ENCODE measurements at places on chromosomes 2 and 18.

GRCh38 chr18:3016585-3017297, 3.8 kb upstream of the LPIN2 start:
- DNase-seq = no peak

GRCh38 chr2:230984393-230985220, 11.3 kb upstream of the SPATA3 start:
- no peak for DNase-seq

- DNase-seq = no peak
These were observed 819 bp upstream of the SERPINE2 start for GRCh38 chr2:224039770-224040440.

DNA sequence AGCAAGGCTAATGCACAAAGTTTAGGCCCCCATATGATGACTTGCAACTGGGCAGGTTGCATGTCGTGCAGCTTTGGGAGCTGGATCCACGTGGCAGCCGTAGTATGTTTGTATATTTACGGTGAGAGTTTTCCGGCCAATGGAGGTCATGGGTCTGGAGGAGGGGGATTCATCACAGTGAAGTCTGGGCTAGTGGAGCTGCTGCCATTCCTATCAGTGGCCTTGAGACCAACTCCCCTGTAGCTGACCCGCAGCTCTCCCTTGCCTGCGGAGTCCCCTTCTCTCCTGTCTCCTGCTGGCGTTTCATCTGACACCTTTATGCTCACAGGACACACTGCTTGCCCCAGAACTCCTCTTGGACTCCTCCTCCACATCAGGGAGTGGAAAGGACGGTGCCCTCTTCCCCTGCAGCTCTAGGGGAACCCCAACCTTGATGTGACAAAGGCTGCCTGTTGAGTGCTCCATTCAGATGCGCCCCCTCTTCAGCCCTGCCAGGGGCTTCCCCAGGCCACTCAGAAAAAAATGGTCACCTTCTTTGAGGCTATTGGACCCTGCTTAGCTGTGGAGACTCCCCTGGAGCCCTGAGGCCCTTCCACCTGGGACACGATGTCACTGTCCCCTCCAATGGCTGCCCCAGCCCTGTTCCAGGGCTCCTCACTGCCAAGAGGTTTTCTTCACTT, 121.7 kb downstream of the PXDN start:
- no peak for DNase-seq

- no peak for DNase-seq
These were observed 356.2 kb upstream of the SPRED2 start for GRCh38 chr2:65788556-65788955.

GRCh38 chr18:2540575-2540974, 30.7 kb downstream of the METTL4 start:
- DNase-seq = no peak

DNA sequence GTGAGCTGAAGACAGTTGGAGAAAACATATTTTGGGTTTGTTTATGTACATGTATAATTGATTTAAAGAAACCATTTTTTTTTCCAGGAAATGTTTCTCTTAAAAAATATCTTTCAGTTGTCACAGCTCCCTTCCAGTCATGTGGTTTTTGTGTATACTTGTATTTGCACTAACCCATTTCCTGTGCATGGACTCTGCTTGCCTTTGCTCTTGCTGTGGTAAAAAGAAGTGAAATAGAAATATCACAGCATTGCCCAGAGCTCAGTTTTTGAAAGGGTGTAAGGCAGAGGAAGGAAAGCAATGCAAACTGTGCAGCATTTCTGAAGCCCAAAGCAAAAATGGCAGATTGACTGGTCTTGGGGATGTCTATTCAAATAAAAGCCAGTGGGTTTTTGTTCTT, 10.4 kb upstream of the DOCK10 start:
- no peak for DNase-seq

DNA sequence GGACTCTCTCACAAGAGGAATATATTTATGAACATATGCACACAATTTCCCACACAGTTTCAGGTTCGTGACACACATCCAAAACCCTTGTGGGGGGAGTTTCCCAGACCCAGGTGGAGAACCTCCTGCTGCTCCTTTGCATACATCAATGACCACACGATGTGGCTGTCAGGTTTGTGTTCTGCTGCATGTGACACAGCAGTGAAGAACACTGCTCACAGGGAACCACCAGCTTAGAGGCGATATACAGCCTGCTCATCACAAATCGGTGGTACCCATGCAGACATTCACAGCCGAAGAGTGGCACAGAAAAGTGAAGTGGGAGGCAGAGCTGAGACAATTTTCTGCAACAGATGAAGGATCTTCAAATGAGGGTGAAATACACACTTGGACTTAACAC, 175.6 kb upstream of the ZFP36L2 start:
- no peak for DNase-seq

DNA sequence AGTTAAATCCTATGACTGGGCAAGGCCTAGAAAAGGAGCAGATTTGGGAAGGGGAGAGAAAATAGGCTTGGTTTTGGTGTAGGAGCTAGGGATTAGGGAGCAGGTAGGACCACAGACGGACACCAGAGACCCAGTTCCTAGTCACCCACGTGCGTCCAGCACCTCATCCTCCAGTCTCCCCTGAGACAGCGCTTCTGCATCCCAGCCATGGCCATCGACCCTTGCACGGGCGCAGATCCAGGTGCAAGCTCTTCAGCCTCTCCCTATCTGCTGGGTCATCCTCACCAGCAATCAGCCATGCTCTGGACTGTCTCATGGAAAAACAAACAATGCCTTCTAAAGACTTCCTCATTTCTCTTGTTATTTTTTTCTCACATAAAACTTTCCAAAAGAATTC, 246.8 kb upstream of the RAB6C start:
- DNase-seq = no peak

GRCh38 chr2:125254010-125254409, 1228.9 kb downstream of the CNTNAP5 start:
- DNase-seq = peak; percentile 1

- DNase-seq = no peak
These were observed 36.9 kb downstream of the RIT2 start for GRCh38 chr18:43078478-43079092.

GRCh38 chr2:43676322-43677050, at the start of gene C1GALT1C1L:
C1GALT1C1L (minus strand) TSS chr2:43676429; CDS start chr2:43676322, 107 bp downstream.
- DNase-seq = no peak
